Activated T-helper 2 cell treated with anti-CD3 and anti-CD28 coated beads, Interferon-gamma antibody, Interleukin-2, Interleukin-4, amounts not matched to agents 10 μg/mL and 5 μg/mL and 100 μg/mL, durations not matched to agents 14 hours and 24 hours and 36 hours (primary cell): ENCODE measurements at places on chromosomes 11 and 22. TPM values are rescaled to one million over a fixed set of nuclear protein-coding genes. Genes with fewer than 3 reads are reported as not detected.

OR8G5 gene
- total RNA-seq = not detected in 2 replicates

GRCh38 chr11:112942966-112943643, 18.1 kb upstream of the NCAM1 start:
- no peak for DNase-seq

DNA sequence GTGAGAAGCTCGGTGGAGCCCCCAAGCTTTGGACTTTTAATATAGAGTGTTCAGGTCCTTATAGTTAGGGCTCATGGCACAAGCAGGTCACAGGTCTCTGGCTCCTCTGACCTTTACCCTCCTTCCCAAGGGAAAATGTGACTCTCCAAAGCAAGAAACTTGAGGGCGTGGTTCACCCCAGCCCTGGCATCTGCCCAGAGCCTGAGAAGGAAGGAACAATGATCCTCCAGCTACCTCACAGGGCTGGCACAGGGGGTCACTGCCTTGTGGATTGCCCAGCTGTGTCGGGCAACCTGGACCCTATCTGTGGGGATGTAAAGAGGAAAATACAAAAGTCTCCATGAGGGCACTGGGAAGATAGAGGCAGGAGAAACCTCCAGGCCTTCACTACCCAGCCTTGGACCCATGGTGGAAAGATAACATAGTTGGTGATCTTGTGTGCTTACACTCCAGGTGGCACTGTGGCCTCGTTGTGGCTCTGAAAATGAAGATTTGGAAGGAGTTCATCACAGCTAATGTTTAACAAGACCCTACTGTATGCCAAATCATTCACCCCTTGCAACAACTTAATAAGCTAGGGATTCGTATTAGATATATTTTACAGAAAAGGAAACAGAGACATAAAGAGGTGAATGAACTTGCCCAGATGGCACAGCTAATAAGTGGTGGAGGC, 3.8 kb upstream of the ZNF195 start:
- no peak for DNase-seq

GRCh38 chr11:68966894-68967780, 13.6 kb downstream of the MRGPRD start:
- DNase-seq = no peak

LDHAL6A gene
- total RNA-seq = not detected in 2 replicates

- no peak for DNase-seq
Measured at GRCh38 chr11:132062541-132062940, 692.1 kb downstream of the NTM start.

SYT13 gene
- not detected in 2 replicates for total RNA-seq

TMPRSS5 gene
- 0.48 and 1.0 TPM in 2 replicates for total RNA-seq

DNA sequence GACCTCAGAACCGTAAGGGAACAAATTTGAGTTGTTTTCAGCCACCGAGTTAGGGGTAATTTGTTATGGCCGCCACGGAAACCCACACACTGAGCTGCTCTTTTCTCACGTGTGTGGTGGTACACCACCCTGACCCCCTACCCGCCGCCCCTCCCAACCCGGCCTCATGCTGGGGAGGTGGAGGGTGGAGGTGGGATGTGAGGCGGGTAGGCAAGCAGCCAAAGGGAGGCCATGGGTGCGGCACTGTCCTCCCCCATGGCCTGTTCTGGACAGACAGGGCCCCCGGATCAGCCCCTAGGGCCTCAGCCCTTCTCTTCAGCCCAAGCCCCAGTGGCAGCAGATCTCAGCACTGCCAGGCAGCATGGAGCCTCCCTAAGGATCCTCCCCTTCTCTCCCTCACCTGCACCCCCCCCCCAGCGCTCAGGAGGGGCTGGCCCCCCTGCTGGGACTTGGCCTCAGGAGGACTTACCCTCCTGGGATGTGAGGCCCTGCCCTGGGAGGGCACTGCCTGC, 7.9 kb downstream of the PRR5 start:
- DNase-seq = no peak

MUC5AC gene
- not detected in 2 replicates for total RNA-seq

- no peak for DNase-seq
Measured at GRCh38 chr11:15886866-15887265, 469.5 kb downstream of the SOX6 start.

DNA sequence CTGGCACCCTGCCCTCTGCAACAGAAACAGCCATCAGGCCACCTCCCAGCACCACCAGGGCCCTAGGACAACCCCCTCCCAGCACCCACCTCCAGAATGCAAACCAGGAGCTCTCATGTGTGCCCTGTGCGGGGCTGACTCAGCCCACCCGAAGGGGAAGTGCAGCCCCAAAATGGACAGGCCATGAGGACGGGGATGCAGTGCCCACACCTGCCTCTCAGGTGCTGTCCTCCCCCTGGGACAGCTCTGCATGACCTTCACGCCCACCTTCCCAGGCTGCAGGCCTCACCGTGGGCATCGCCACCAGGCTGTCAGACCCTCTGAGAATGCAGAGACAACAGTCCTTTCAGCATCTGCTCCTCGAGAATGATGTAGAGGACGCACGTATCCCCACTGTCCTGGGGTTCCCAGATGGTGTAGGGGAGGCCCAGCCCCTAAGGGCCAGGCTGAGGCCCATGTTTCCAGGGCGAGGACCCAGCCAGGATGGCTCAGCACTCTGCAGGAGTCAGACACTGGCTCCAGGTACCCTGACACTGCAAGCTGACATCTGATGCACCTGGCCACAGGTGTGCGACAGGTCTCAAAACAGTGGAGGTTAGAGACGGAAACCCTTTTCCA, 13.5 kb downstream of the MOB2 start:
- no peak for DNase-seq

- no peak for DNase-seq
Measured at GRCh38 chr11:128666397-128666796, 27.5 kb upstream of the FLI1 start.

PUS3 gene
- 16.0 and 17.0 TPM in 2 replicates for total RNA-seq

GRCh38 chr11:67999704-68000103, 4.2 kb downstream of the UNC93B1 start:
- no peak for DNase-seq

GRCh38 chr11:84675396-84676025, 951.6 kb downstream of the DLG2 start:
- no peak for DNase-seq

DNA sequence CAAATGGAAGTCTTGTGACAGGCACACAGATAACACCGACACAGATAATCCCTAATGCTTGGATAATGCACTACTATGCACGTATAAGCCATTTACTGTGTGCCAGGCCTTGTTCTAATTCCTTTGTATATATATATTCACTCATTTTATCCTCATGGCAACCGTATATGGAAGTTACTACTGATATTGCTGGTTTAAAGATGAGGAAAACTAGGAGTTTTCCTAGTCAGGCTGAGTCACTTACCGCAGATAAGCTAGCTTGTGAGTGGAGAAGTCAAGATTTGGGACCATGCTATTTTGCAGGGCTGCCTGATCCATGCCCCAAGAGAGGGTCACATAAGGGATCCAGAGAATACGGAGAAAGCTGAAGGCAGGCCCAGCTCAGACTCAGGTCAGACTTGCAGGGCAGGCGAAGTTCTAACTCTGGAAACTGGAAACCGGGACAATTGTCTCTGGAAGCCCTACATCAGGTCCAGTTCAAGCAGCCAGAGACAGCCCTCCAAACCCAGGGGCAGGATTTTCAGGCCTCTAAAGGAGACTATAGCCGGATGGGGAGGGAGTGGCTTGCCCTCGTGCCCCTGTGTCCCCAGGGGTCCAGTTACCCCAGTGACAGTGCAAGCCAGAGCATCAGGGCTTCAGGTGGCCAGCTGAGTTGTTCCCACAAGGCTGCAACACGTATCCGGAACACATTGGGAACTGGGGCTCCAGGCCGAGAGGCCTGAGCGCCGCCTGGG, 534.8 kb downstream of the INSC start:
- no peak for DNase-seq

C22orf42 gene
- not detected in 2 replicates for total RNA-seq

DNA sequence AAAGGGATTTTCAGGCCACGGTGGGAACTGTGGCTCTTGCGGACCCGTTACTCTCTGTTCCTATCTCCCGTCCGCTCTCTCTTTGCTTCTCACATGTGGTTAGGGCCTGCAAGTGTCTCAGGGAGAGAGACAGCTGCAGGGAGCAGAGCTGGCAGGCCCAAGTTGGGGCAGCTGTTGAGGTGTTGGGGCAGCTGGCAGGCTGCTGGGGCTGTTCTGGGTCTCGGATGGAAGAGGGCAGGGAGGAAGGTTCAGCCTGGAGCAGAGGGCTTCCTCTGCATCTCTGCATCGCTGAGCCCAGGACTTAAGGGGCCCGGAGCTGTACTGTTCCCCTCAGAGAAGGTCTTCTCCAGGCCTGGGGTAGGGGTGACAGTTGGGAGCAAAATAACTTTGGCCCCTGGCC, 2.6 kb upstream of the CNIH2 start:
- no peak for DNase-seq

DNA sequence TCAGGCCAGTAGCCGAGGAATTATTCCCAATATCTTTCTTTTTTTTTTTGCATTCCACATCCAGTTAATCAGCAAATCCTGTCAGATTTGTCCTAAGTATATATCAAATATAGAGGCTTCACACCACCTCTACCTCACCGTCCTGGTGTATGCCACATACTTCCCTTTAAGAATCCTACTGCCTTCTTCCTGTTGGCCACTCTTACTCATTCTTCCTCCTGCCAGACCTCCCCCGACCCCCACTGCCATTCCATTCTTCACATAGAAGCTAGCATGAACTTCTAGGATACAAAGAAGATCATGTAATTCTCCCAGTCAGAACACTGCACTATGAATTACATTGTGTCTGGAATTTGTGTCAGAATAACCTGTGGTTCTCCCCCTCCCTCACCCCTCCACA, 89.5 kb downstream of the TRIM44 start:
- DNase-seq = no peak

CDC42BPG gene
- 0.07 and 0.32 TPM in 2 replicates for total RNA-seq

C11orf91 gene
- total RNA-seq = not detected in 2 replicates

DNA sequence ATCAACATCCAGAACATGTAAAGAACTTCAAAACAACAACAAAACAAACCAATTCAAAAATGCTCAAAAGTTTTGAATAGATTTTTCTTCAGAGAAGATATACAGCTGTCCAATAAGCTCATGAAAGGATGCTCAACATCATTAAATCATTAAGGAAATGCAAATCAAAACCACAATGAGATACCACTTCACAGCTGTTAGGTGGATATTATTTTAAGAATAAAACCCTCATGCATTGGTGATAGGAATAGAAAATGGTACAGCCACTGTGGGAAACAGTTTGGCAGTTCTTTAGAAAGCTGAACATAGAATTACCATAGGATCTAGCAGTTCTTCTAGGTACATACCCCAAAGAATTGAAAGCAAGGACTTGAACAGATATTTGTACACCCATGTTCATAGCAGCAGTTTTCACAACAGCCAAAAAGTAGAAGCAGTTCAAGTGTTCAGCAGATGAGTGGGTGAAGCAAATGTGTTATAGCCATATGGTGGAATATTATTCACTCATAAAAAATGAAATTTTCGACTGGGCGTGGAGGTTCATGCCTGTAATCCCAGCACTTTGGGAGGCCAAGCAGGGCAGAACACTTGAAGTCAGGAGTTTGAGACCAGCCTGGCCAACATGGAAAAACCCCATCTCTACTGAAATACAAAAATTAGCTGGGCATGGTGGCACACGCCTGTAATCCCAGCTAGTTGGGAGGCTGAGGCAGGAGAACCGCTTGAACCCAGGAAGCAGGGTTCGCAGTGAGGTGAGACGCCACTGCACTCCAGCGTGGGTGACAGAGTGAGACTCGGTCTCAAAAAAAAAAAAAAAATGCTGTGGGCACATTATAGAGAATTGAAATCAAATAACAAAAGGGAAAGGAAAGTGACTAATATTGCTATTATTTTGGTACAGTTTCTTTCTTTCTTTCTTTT, 42.9 kb downstream of the CBL start:
- DNase-seq = no peak

CABP7 gene
- 0.05 TPM in 1 of 2 replicates, not detected in the other for total RNA-seq

DNA sequence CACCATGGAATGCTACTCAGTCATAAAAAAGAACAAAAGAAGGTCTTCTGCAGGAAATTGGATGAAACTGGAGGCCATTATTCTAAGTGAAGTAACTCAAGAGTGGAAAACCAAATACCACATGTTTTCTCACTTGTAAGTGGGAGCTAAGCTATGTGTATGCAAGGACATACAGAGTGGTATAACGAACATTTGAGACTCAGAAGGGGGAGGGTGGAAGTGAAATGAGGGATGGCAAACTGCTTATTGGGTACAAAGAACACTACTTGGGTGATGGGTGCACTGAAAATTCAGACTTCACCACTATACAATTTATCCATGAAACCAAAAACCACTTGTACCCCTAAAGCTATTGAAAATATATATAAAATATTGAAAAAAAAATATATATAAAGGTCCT, 13.4 kb upstream of the CAT start:
- no peak for DNase-seq

F2 gene
- total RNA-seq = 0.11 TPM in 1 of 2 replicates, not detected in the other

- DNase-seq = no peak
Measured at GRCh38 chr11:128339792-128340191, 247.6 kb downstream of the ETS1 start.
